ENCODE measurements at places on chromosomes 16 and 17.
A peak's percentile ranks its signal among the peaks of the same experiment; 100 is the strongest.

DNA sequence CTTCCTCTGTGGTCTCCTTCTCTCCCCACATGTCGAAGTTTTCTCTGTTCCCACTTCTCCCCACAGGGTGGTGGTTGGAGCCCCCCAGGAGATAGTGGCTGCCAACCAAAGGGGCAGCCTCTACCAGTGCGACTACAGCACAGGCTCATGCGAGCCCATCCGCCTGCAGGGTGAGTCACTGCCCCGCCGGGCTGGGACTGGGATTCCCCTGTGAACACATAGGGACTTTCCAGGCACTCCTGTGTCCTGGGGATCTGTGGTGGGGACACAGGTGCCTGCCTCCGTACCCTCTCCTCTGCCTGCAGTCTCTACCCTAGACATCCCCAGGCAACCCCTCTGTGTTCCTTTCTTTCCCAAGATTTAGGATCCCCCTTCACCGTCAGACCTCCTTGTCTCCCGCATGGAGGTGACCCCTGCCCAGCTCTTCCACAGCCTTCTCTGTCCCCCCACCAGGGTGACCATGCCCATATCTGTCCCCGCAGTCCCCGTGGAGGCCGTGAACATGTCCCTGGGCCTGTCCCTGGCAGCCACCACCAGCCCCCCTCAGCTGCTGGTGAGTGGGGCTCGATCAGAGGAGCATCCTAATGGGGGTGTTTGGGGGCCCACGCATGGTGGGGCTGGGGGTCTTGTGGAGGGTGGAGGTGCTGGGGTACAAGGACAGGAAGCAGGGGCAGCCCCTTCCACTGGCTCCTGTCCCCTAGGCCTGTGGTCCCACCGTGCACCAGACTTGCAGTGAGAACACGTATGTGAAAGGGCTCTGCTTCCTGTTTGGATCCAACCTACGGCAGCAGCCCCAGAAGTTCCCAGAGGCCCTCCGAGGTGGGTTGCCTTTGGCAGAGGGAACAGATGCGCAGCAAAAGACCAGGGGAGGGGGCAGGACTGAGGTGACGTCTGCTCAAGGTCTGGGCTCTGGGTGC, 5.8 kb downstream of the ITGAM start:
- DNase-seq = peak; percentile 61

- DNase-seq = no peak
Observed at GRCh38 chr16:56936491-56936890, 4.5 kb downstream of the HERPUD1 start.

DNA sequence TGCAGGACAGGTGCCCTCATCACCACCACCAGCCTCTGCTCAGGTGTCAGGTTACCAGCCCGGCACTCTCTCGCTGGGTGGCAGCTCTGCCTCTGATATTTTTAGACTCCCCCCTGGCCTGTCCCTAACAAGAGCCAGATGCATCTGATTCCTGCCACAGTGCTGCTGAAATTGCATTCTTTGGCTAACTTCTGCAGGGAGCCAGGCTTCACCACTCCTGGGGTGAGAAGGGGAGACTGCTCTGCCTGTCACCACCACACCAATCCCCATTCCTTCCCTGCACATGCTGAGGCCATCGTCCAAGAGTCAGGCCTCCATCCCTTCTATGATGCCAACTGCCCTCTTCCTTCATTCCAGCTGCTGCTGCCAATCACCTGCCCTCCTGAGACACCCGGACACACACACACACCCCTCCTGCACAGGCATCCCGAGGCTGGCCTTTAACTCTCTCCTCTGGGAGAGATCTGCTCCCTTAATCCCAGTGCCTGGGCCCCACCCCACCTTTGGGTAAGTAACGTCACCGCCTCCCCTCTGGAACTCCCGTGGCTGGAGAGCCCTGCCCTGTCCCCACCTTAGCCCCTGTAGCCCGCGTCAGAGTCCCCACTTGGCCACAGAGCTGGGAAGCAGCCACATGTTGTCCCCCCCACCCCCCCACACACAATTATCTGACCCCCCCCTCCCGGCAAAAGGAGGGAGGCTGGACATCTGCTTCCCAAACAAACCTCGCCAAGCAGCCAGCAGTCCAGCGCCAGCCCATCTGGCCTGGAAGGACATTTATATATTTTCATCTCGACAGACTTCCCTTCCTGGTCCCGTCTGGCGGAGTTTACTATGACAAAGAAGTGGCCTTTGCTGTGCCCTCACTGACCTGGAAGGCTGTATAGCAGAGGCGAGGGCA, 2.8 kb downstream of the EMP2 start:
- DNase-seq = no peak

- no peak for DNase-seq
Observed at GRCh38 chr16:65867276-65867960, 499.1 kb upstream of the CDH5 start.

GRCh38 chr17:77596491-77597417, 361.7 kb upstream of the TNRC6C start:
- DNase-seq = no peak

GRCh38 chr16:58435779-58436178, 43.5 kb downstream of the GINS3 start:
- DNase-seq = no peak

- no peak for DNase-seq
Observed at GRCh38 chr16:495127-495748, 32.3 kb upstream of the CAPN15 start.

GRCh38 chr17:7146115-7146514, 31.5 kb upstream of the ASGR2 start:
- DNase-seq = no peak

GRCh38 chr16:50088302-50088701, 22.5 kb downstream of the HEATR3 start:
- no peak for DNase-seq

DNA sequence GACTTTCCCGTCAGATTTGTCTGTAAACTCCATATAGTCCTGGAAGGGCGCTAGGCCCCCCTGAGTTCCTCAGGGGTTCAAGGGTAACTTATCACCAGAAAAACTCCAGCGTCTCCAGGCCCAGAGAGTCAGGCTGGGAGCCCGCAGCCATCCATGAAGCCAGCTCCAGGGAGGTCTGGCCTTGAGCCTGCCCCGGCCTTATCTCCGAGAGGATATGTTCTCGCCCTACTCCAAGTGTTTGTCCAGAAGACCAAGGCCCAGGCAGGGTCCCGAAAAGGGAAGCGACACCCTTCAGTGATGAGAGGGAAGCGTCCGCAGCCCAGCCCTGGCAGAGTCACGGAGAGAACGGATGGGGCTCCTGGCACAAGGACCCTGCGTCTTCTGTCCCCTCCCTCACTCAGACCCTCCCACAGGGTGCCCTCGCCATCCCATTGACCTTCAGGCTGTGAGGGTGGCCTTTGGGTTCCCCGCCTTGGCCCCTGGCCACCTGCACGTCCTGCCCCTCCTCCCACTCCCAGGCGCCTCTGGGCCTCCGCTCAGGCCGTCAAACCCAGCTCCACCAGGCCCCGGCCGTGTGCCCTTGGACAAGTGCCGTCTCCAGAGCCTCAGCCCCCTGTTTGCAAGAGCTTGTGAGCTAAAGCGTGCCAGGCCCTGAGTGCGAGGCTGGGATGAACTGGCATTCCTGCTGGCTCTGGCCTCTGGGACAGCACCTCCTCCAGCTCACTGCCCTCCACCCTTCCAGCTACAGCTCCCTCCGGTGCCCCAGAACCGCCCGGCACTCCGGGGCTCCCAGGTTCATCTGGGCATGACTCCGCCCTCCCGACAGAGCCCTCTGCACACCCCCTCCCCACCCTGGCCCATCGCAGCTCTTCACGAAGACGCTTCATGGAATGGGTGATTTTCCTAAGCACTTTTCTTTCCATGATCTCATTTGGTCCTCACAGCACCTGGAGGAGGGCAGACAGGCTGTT, 83.4 kb downstream of the ZDHHC7 start:
- DNase-seq = no peak

DNA sequence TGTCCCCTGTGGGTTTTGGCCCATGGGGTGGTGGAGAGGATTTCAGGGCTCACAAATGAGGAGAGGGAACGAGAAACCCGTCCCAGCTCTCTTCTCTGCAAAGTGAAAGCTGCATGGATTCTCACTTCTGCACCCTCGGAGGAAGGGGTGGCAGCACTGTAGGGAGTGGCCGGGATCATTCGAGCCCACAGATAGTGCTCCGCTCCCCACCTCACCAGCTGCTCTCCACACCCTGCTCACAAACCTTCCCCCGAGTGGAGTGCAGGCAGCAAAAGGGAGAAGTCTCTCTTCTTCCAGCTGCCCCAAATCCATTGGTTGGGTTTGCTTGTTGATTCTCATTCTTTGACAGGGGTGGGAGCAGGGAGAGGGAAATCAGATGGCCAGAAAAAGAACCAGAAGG, 20.1 kb downstream of the STAT5A start:
- DNase-seq = no peak

DNA sequence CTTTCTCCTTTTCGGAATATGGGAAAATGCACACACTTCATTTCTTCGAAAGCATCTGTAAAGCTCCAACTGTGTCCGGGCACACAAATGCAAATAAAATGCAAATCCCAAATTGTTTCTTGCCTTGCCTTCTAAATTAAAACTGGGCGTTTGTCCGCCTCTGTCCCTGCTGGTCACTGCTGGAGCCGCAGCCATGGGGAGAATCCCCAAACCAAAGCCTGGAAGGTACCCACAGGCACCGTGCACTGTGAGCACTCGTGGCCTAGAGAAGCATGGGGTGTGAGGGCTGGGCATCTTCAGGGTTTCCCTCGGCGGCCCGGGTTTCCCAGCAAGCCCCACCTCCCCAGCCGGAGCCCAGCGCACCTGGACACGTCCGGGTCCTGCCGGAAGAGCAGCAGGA, 2.9 kb downstream of the SLC47A2 start:
- DNase-seq = no peak

DNA sequence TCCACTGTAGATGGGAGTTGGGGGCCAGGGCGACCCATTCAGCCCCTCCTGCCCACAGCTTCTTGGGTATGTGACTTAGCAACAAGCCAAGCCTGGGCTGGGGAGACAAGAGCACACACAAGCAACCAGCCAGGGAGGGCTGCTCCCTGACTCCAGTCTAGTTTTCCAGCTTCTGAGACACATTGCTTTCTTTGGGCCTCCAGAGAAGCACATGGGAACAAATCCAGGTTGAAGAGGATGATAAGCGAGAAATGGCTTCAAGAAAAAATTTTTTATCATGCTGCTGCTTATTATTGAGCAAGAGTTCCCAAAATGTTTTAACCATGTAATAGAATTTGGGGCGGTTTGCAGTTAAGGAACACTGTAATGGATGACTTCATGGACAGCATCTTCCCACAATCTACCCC, 173.7 kb downstream of the SOX9 start:
- DNase-seq = no peak

- DNase-seq = no peak
Observed at GRCh38 chr17:36464765-36465088, 21.8 kb upstream of the ZNHIT3 start.

DNA sequence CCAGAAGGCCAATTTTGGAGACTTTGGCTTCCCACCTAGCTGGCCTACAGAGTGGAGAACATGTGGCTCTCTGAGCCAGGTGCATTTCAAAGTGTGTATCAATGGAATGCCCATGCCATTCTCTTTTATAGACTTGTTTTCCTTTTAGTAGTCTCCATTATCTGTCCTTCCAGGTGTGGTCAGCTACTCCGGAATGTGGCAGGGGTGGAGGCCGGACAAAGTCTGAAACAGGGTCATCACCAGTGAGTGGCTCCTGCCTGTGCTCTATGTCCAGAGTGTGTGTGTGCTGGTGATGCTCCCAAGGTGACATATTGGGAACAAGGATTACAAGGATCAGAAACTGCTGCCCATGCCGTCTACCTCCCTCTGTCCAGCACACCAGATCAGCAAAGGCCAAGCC, 3.8 kb upstream of the TMEM220 start:
- DNase-seq = no peak

GRCh38 chr17:29016345-29017210, 10.7 kb upstream of the SEZ6 start:
- DNase-seq = no peak

- no peak for DNase-seq
Observed at GRCh38 chr16:88116121-88116520, 164.9 kb downstream of the BANP start.

DNA sequence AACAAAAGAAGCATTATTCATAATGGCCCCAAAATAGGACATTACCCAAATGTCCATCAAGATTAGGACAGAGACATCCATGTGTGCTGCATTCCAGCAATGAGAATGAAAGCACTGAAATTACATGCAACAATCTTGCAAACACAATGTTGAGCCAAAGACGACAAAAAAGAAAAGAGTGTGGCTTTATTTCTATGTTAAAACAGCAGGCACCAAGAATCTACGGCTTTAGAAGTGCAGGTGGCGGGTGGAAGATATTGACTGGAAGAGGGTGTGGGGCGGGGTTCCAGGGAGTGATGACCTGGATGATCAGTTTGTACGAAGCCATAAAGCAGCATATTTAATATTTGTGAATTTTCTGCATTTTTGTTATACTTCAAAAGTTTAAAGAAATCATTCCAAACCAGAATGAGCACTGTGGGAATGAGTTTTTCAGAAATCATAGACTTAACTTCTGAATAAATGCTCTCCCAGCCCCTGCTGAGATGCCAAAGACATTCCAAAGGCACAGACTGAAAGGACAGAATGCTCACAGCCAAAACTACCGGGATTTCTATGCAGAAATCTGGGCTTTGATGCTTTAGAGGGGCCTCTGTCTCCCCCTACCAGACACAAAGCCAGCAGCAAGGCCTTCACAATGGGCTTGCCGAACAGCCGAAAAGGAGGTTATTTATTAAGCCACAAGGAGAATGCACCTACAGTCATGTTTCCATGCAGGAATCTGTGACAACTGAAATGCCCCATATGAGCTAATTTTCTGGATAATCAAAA, 361.6 kb downstream of the GRIN2A start:
- DNase-seq = no peak

- DNase-seq = peak; percentile 36
Observed at GRCh38 chr17:81285179-81285878, 9.8 kb downstream of the SLC38A10 start.

- no peak for DNase-seq
Observed at GRCh38 chr16:64841071-64841470, 280.8 kb downstream of the CDH11 start.

GRCh38 chr17:55246583-55246982, 18.2 kb upstream of the HLF start:
- DNase-seq = no peak

GRCh38 chr16:9016824-9017223, 53.1 kb upstream of the USP7 start:
- no peak for DNase-seq

DNA sequence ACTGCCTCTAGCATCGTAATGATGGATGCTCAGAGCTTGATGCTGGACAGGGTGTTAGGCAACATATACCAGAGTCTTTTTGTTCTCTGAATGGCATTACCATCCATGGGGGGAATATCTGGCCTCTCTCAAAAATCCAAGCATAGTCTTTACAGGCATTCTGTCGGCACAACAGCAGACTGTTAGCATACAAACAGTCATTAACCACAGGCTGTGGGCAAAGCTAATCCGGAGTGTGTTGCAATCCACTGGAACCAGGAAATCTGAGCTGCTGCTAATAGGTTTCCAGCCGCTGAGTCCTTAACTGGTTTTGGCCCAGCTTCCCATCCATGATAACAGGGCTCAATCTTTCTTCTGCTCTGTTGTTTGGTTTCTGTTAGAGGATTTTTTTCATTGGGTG, 371.9 kb downstream of the HS3ST3B1 start:
- DNase-seq = no peak

- DNase-seq = peak; percentile 93
Observed at GRCh38 chr16:67935402-67936123, 1.1 kb downstream of the PSMB10 start.

GRCh38 chr17:48477221-48477620, 47.2 kb upstream of the SKAP1 start:
- no peak for DNase-seq

Measured in stimulated activated CD8-positive, alpha-beta memory T cell treated with anti-CD3 and anti-CD28 coated beads, Interleukin-4, amount 100 ng/mL, for 4 hours (primary cell).